ENCODE measurements at places on chromosomes 3 and 15.

DNA sequence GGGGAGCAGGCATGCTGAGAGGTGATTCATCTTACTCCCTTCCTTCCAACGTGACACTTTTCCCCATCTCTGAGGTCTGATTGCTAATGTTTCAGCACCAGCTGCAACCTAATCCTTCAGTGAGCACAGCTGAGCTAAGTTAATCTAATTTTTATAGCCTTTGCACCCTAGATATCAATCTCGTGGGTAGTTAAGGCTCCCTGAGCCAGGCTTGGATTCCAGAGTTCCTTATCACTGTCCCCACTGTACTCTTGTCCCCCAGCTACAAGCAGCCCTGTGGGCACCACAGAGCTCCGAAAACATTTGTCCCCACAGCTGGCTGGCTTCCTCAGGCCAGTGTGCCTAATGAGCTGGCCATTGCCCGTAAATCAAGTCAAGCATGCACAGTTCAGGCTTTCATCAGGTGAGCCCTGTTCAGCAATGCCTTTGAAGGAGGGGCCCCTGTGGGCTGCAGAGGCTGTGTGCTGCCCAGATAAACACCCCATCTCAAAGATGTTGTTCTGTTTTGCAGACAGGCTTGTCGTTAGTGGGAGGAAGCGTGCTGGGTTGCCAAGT is 376.9 kb upstream of the RASGRP1 start:
- no peak for DNase-seq

- no peak for DNase-seq
Observed at GRCh38 chr15:56749982-56750381, 16.7 kb upstream of the ZNF280D start.

DNA sequence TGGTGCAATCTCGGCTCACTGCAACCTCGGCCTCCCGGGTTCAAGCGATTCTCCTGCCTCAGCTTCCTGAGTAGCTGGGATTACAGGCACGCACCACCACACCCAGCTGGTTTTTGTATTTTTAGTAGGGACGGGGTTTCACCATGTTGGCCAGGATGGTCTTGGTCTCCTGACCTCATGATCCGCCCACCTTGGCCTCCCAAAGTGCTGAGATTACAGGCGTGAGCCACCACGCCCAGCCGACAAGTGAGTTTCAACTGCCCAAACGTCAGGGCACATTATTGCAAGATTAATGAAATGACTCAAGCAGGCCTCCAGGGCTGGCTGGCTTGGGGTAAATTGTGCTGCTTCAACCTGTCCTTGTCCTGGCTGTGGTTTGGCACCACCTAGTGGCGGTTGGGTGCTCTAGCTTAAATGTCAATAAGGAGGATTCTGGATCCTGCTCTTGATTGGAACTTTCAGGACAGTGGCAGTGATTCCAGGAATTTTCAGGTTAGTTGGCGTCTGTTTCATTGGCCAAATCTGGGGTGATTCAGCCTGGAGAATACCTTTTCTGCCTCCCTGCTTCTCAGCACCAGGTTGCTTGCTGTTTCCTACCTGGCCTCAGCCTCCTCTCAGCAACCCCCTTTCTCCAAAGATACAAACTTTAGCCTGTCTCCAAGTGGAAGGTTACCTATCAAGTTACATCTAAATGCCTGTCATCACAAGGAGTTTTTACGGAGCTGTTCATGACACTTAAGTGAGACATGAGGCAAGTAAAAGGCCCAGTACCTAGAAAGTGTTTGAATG is 32.4 kb upstream of the SACM1L start:
- DNase-seq = peak; percentile 83

GRCh38 chr15:100926971-100927756 is 8.0 kb downstream of the LRRK1 start:
- no peak for DNase-seq

DNA sequence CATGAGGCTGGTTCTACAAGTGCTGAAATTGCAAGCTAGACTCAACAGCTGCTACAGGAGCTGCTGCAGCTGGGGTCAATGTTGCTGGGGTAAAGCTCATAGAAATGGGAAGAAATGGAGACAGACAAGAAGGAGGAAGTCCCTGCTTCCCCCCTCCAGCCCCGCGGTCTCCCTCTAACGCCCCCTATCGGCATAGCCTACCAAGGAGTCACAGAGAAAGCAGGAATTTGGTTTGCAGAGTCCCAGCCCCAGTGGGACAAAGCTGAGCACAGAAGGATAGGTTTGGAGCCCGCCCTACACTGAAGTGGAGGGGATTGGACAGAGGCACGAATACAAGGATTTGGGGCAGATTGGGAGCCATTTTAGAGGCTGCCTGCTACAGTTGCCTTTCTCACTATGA is 176.9 kb upstream of the ANKRD28 start:
- no peak for DNase-seq

- no peak for DNase-seq
Observed at GRCh38 chr3:42451546-42452230, 41.3 kb upstream of the LYZL4 start.

GRCh38 chr3:127448671-127449070 is 141.9 kb downstream of the TPRA1 start:
- no peak for DNase-seq

- no peak for DNase-seq
Observed at GRCh38 chr3:159964166-159964973, 24.3 kb upstream of the IL12A start.

- DNase-seq = no peak
Observed at GRCh38 chr3:50657816-50658215, 16.9 kb upstream of the DOCK3 start.

DNA sequence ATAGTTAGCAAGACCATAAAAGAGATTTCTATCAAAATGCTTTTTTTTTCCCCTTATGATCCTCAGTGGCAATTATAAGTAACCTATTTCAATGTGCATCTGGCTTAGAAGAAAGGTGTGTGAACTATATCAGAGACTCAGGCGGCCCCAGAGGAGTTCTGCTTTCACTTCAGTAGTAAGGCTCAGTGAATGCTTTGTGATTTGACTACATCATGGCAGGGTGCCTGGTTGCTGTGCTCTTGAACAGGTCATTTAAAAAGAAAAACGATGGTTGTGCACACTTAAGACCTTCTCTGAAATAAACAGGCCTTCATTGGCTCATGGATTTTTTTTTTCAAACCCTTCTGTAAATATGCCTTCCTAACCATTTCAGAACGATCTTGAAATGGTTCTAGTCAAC is 400.4 kb upstream of the RARB start:
- DNase-seq = no peak

- DNase-seq = no peak
Observed at GRCh38 chr3:29593802-29594201, 312.9 kb downstream of the RBMS3 start.

DNA sequence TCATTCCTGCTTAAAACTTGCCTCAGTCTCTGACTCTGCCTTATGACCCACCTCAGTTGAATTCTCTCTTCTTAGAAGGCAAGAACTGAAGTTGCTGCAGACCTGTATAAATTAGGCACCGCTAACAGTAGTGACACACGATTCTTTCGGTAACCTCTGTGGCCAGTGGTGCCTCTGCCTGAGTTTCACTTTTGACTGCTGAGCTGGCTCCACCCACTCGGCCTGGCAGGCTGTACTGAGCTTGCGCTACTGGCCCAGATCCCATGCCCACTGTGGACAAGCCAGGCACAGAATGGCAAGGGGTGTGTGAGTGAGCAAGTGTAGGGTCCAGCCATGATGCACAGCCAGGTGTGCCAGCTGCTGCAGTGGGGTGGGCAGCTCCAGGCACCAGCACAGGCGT is 19.1 kb upstream of the EIF1B start:
- DNase-seq = no peak

- no peak for DNase-seq
Observed at GRCh38 chr3:15638193-15638890, 36.8 kb downstream of the BTD start.

GRCh38 chr3:43950775-43951174 is 260.0 kb downstream of the ABHD5 start:
- DNase-seq = no peak

DNA sequence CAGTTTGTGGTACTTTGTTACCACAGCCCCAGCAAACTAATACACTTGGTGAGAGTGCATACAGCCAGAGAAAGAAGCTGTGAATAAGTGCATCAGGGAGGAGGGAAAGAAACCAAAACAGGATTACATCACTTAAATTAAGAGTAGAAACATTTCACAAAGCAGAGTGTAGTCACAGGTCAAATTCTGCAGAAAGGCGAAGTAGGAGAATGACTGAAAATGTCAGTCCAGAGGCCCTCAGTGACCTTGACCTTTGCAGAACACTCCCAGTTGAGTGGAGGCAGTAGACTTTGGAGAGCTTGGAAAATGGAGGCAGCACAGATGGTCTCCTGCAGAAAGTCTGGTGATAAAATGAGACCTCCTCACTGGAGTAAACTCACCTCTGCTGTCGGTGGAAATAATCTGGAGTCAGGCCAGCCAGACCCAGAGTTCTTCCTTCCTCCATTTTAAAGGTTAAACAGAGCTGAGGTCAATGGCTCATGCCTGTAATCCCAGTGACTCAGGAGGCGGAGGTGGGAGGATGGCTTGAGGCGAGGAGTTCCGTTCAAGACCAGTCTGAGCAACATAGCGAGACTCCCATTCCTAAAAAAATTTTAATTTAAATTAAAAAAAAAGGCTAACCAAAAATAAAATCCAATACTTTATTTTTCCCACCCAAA is 5.0 kb downstream of the CD86 start:
- DNase-seq = no peak

- DNase-seq = no peak
Observed at GRCh38 chr15:34365836-34366235, 1.2 kb downstream of the LPCAT4 start.

DNA sequence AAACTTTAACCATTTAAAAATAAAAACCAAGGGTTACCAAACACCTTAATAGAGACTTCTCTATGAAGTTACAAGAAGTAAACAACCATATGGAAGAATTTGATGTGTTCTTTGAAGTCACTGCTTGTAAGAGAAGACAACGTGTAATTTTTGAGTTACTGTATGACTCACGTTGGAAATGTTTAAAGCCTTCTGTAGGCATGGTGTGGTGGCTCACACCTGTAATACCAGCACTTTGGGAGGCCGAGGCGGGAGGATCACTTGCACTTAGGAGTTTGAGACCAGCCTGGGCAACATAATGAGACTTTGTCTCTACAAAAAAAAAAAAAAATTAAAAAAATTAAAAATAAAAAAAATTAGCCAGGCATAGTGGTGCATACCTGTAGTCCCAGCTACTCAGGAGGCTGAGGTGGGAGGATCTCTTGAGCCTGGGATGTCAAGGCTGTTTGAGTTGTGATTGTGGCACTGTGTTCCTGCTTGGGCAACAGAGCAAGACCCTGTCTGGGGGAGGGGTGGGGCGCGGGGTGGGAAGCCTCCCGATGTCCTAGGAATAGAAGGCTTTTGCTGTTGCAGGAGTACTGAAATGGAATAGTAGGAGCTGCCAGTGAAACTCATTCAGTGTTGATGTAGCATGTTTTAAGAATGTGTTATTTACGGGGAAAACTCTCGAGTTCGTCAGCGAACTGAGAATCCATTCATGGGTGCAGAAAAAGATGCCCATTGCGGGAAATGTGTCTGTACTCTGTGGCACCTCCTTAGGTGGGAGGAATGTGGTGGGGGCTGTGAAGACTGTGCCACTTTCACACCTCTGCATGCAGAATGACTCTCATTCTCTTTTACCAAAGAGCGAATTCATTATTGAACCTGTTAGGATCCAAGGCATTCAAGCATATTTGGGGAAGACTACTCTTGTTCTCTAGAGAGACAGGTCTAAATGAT is 134.2 kb downstream of the FNDC3B start:
- DNase-seq = no peak

- peak; percentile 16 for DNase-seq
Observed at GRCh38 chr3:195133462-195133861, 137.5 kb downstream of the XXYLT1 start.

GRCh38 chr3:28250999-28251398 is 9.6 kb downstream of the CMC1 start:
- no peak for DNase-seq

DNA sequence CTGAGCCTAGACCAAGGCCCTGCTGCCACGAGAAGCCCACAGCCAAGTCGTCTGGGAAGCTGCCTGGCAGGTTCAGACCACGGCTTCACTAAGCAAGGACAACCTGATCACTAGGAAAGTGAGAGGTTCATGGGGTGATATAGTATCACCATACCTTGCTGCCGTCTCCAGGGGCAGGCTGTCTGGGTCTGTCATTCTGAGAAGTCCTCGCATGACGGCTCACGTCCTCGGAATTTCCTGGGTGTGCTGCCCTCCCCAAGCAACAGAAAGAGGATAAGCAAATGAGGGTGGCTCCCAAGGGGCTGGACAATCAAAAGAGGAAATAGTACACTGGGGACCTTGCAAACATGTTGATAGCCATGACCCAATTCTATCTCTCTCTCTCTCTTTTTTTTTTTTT is 207.4 kb upstream of the IGF1R start:
- DNase-seq = no peak

DNA sequence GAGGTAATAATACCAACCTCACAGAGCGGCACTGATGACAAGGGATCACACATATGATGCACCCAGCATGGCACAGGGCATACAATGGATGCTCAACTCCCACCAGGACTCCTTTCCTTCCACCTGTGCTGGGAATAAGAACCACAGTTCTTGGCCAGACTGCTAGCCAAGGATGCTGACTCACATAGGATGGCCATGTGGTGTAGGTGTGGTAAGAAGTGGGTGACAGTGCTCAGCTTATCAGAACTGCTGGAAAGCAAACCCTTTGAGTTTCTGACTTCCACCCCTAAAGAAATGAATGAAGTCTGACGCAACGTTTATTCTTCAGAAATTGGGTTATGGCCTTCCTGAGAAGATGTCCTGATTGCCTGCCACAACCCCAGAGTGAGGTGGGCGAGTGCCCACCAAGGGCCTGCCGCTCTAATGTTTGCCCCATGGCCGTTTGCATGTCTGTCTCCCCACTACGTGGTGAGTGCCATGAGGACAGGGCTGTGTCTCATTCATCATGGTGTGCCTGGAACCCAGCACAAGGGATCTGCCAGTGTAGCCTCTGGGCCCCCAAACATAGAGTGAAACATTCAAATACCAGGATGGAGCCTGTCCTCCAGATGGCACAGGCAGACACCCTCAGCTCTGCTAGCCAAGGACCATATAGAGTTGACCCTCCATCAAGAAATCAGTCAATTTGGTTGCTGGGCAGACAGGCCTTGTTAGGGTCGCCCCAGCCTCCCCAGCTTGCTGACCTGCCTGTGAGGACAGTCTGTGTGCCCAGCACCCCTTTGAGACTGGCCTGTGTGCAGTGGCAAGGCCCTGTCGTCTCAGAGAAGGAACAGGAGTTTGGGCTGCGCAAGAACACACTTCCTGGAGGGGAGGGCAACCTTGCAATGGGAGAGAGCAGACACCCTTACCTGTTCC is 57.6 kb upstream of the SLCO2A1 start:
- no peak for DNase-seq

GRCh38 chr3:21449738-21450137 is 301.3 kb downstream of the ZNF385D start:
- no peak for DNase-seq

GRCh38 chr15:67253549-67254237 is 768 bp downstream of the AAGAB start:
- DNase-seq = no peak

GRCh38 chr15:93603550-93603949 is 514.5 kb upstream of the RGMA start:
- no peak for DNase-seq

GRCh38 chr3:48128774-48129173 is 59.4 kb downstream of the CDC25A start:
- DNase-seq = no peak

- no peak for DNase-seq
Observed at GRCh38 chr3:122000936-122001605, 21.0 kb downstream of the ILDR1 start.

GRCh38 chr15:31402003-31402402 is 75.4 kb downstream of the KLF13 start:
- no peak for DNase-seq

- no peak for DNase-seq
Observed at GRCh38 chr15:40301467-40302179, 6.1 kb downstream of the PLCB2 start.

- no peak for DNase-seq
Observed at GRCh38 chr3:144915202-144915601, 943.6 kb downstream of the DIPK2A start.

All from stimulated activated CD4-positive, alpha-beta T cell treated with anti-CD3 and anti-CD28 coated beads, Interleukin-4, amount 100 ng/mL, for 48 hours (primary cell).